ENCODE measurements at places on chromosomes 12 and 14.

DNA sequence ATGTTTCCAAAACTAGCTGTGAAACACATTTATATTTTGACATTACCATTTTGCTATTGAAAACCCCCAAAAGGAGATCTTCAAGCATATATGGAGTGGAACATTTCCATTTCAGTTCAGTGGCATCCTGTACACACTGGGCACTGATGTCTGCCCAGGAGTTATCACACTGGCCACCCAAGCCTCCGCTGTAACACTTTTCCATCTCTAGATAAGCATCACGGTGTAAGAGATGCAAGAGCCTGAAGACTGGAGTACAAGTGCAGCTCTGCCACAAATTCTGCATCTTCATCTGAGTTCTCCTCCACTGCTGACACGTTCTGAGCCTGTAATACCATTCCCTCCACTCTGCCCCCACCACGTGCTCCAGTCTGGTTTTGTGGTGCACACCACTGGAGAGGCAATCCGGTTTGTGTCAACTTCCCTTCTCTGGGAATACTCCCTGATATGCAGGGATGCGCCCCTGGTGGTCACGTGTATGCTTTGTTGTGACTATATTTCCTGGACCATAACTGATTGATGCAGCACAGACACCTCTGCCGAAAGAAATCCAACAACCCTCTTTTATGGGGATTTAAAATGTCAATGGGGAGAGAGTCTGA lies 12.7 kb downstream of the SPTLC2 start:
- DNase-seq = no peak

- DNase-seq = no peak
These were observed 44.9 kb downstream of the ERH start for GRCh38 chr14:69353168-69353567.

GRCh38 chr14:30681752-30682355 lies 59.7 kb downstream of the SCFD1 start:
- DNase-seq = peak; percentile 37

GRCh38 chr12:105420659-105421240 lies 90.3 kb downstream of the C12orf75 start:
- peak; percentile 67 for DNase-seq

- peak; percentile 41 for DNase-seq
These were observed 4.1 kb upstream of the RERG start for GRCh38 chr12:15225136-15225862.

Data from iris pigment epithelial cell (primary cell).